ENCODE measurements at places on chromosomes 4 and X. TPM values are rescaled to one million over a fixed set of nuclear protein-coding genes. Genes with fewer than 3 reads are reported as not detected.
A peak's percentile ranks its signal among the peaks of the same experiment; 100 is the strongest.

DNA sequence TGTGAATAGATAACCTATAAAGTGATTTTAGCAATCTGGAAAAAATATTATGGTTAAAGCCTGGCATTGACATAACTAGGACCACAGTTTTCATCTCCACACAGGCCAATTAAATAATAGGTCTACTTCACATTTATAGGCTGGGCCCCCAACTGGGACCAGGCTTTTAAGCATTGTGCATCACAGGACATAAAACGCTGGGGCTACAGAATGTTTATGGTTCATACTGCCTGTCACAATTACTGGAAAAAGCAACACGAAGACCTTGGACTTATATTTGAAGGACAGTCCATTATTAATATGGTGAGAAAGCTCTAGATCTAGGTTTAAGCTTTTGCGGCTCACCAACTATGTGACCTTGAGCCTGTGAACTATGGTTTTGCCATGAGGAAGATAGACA is 94.2 kb downstream of the MFAP3L start:
- DNase-seq, result no peak

Gene ASB9
- not detected for total RNA-seq

GRCh38 chr4:112196461-112196860 is 35.1 kb upstream of the AP1AR start:
- DNase-seq, result no peak

- no peak for DNase-seq
Observed at GRCh38 chr4:176654565-176655216, 138.0 kb downstream of the VEGFC start.

Gene RXFP1
- not detected for total RNA-seq

Gene C4orf36
- not detected for total RNA-seq

- DNase-seq, result no peak
Observed at GRCh38 chr4:76322236-76322635, 15.7 kb downstream of the STBD1 start.

Gene SLC25A5
- 525 TPM for total RNA-seq

- DNase-seq, result peak; percentile 83
Observed at GRCh38 chr4:973431-974397, at the start of gene DGKQ. DGKQ (minus strand) TSS chr4:973569; CDS start chr4:973482, 87 bp downstream.

DNA sequence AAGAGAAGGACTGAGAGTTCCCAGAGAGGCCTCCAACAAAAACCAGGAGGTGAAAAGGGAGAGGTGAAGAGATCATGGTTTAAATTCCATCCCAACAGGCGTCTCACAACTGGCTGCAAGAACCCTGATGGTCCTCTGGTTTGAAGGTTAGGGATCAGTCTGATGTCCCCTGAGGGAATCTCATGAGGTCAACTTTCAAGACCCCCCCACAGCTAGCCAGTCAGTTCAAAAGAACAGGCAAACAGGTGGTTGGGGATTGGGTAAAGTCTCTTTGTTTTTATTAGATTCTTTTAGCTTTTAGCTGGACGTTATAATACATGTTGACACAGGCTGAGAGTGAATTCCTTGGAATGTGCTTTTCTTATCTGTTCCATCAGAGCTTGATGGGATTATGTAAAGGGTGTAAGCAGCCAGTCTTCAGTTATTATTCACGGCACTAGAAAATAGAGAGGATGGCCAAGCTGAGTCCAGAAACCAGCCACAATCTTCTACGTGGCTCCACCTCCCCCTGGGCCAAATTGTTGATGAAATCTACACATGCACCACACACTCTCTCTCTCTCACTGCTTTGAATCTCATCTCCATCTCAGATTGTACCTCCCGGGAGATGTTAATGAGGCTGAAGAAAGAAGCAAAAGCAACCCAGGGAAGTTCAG is 20.8 kb downstream of the ENPP6 start:
- no peak for DNase-seq

GRCh38 chr4:114642173-114642780 is 43.7 kb downstream of the UGT8 start:
- DNase-seq, result no peak

GRCh38 chr4:184288451-184289178 is 70.9 kb upstream of the ENPP6 start:
- DNase-seq, result peak; percentile 92

DNA sequence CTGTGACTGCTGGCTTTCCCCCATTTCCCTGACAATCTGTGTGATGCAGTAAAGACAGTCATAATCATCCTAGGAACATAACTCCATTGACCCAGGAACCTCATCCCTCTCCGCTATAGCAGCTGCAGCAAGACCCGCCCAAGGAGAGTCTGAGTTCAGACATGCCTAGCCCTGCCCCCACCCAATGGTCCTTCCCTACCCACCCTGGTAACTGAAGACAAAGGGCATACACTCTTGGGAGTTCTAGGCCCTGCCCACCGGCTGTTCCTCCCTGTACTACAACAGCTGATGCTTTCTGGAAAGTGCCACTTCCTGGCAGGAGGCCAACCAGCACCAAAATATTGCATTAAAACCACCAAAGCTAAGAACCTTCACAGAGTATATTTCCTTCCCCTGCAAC is 1035.6 kb downstream of the C4orf33 start:
- DNase-seq, result no peak

DNA sequence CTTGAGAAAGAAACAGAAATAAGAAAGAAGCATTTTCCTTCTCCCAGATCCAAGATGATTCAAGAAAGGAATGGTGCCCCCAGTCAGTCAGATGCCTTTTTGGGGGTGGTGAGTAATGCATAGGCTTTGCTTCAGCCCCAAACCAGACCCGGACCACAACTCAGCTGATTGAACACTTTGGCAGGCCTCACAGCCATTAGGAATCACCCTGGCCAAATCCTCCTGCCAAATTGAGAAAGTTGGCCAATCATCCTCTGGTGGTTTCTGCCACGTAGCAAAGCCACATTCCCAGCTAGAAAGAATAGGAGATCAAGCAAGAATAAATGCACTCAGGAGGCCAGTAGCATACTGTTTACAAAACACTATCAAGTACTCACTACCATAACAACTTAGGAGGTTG is 33.7 kb downstream of the FRMD7 start:
- DNase-seq, result no peak

Gene CCSER1
- total RNA-seq, result not detected

Gene DMRTC1B
- not detected for total RNA-seq

Gene APLN
- not detected for total RNA-seq

- peak; percentile 55 for DNase-seq
Observed at GRCh38 chrX:112761242-112762207, 79.1 kb downstream of the AMOT start.

DNA sequence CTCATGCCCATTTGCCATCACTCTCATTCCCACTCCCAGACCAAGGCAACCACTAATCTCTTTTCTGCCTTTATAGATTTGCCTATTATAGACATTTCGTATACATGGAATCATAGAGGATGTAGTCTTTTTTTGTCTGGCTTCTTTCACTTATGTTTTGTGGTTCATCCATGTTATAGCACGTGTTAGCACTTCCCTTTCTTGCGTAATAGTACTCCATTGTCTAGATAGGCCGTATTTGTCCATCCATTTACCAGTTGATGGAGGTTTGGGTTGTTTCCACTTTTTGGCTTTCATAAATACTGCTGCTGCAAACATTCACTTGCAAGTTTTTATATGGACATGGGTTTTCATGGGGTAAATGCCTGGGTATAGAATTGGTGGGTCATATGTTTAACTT is 48.4 kb downstream of the KIF4A start:
- DNase-seq, result no peak

- no peak for DNase-seq
Observed at GRCh38 chrX:72130762-72131250, 909 bp downstream of the RTL5 start.

- DNase-seq, result peak; percentile 37
Observed at GRCh38 chr4:16794816-16795445, 103.5 kb downstream of the LDB2 start.

GRCh38 chr4:111120191-111120590 is 497.3 kb upstream of the PITX2 start:
- no peak for DNase-seq

Gene XG
- not detected for total RNA-seq

DNA sequence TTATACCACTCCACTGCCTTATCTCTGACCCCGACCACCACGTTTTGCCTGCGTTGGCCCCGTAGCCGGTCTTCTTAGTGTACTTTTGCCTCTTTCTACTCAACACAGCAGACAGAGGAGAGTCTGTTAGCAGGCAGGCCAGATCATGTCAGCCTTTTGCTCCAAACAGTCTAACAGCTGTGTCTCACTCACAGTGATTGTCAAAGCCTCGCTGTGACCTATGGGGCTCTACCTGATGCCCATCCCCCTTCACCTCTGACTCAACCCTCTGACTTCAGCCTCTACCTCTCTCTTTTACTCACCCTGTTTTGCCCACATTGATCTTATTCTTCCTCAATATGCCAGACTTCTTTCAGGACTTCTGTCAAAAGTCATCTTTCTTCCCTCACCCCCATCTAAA is 127.1 kb downstream of the TRIML1 start:
- no peak for DNase-seq

DNA sequence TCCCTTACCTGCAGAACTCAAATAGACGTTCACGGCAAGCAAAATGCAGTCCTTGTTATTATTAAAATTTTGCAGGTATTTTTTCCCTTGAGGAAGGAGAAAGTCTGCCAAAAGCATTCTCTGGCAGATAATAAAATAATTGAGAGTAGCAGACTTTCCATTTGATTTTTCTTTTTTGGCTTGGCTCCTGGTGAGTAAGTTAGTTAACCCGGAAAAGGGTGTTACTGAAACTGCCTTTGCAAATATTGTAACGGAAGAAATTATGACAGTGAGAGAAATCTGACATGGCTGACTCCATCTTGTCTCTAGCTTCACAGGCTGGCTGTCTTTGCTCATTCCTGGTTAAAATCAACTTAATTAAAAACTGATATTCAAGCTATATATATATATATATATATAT is 100.5 kb downstream of the GPR143 start:
- no peak for DNase-seq

DNA sequence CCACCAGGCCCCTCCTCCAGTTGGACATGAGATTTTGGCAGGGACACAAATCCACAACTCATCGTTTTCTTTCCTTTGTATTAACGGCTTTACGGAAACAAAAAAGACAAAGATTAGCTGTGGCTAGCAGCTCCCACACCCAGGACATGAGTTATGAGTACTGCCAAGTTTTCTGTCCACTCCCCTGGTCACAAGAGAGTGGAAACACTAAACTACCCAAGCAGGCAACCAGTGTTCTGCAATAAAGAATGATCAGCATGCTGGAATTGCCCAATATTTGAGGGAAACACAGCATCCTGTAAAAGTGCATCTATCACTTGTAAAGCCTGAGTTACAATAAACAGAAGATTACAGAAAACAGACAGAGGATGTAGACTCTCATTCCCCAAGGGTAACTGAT is 358.4 kb downstream of the NLGN4X start:
- DNase-seq, result no peak

- DNase-seq, result no peak
Observed at GRCh38 chr4:102141842-102142241, 203.4 kb downstream of the SLC39A8 start.

Gene APELA
- total RNA-seq, result not detected

DNA sequence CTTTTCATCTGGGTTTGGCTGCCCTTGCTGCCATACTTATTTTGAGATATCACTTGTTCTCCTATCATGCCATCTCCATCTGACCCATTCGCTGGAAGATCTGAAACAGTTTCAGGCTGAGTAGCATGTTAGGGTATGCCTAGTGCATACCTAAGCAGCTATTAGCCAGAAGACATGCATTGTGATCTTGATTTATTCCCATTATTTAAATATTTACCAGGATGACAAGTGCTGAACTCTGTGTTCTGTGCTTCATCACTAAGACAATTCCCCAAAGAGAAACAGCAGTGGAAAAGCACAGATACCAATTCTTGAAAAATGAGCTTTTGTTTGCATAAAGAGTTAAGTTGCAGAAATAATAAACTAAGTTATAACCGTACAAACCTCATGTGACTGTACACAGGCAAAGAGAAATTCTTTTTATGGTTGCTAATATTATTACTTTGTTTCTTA is 271.0 kb upstream of the ARSJ start:
- no peak for DNase-seq

Gene RHOXF1
- total RNA-seq, result not detected

Gene BEX1
- not detected for total RNA-seq
